Neural cell (in vitro differentiated cells): ENCODE measurements at places on chromosomes 2 and 18. TPM values are rescaled to one million over a fixed set of nuclear protein-coding genes. Genes with fewer than 3 reads are reported as not detected.

Gene NBEAL1
- polyA plus RNA-seq, result 5.2 and 7.9 TPM in 2 replicates

Gene CD226
- 0.11 and 2.5 TPM in 2 replicates for polyA plus RNA-seq

Gene ANKRD30BL
- polyA plus RNA-seq, result not detected in 2 replicates

Gene GPN1
- polyA plus RNA-seq, result 42.3 and 48.2 TPM in 2 replicates

Gene TXNDC9
- 88.1 and 90.5 TPM in 2 replicates for polyA plus RNA-seq

Gene METTL21A
- polyA plus RNA-seq, result 37.1 and 40.8 TPM in 2 replicates

Gene INPP5D
- polyA plus RNA-seq, result 0.18 TPM in 1 of 2 replicates, not detected in the other

Gene LIPG
- 0.72 and 0.85 TPM in 2 replicates for polyA plus RNA-seq

Gene SP100
- polyA plus RNA-seq, result not detected in 2 replicates

Gene ICA1L
- 61.2 and 61.4 TPM in 2 replicates for polyA plus RNA-seq

Gene FAM228A
- 1.5 and 2.6 TPM in 2 replicates for polyA plus RNA-seq

Gene STARD6
- polyA plus RNA-seq, result not detected in 2 replicates

Gene ALPP
- polyA plus RNA-seq, result not detected in 2 replicates

Gene OSBPL6
- 11.8 and 12.8 TPM in 2 replicates for polyA plus RNA-seq

Gene TUBA3E
- not detected in 2 replicates for polyA plus RNA-seq

Gene IKZF2
- polyA plus RNA-seq, result 5.6 and 5.9 TPM in 2 replicates

Gene EML6
- 9.9 and 13.4 TPM in 2 replicates for polyA plus RNA-seq

Gene NEUROD1
- not detected in 2 replicates for polyA plus RNA-seq

Gene MC2R
- polyA plus RNA-seq, result not detected in 2 replicates

Gene CAPN14
- 2.1 and 3.0 TPM in 2 replicates for polyA plus RNA-seq

Gene LCT
- not detected in 2 replicates for polyA plus RNA-seq

Gene CDH20
- 0.78 and 1.7 TPM in 2 replicates for polyA plus RNA-seq

Gene RBM44
- 2.5 and 3.5 TPM in 2 replicates for polyA plus RNA-seq

Gene ESPNL
- 0.14 and 0.69 TPM in 2 replicates for polyA plus RNA-seq

Gene STON1
- 2.2 and 2.8 TPM in 2 replicates for polyA plus RNA-seq

Gene SPP2
- polyA plus RNA-seq, result not detected in 2 replicates

Gene KCNG3
- 0.74 and 1.1 TPM in 2 replicates for polyA plus RNA-seq

Gene SERPINB13
- not detected in 2 replicates for polyA plus RNA-seq

Gene OTOS
- not detected in 2 replicates for polyA plus RNA-seq

Gene KANSL1L
- polyA plus RNA-seq, result 27.6 and 33.5 TPM in 2 replicates

Gene GPR45
- 4.1 and 6.8 TPM in 2 replicates for polyA plus RNA-seq
